ENCODE measurements at places on chromosomes 6 and 20.

DNA sequence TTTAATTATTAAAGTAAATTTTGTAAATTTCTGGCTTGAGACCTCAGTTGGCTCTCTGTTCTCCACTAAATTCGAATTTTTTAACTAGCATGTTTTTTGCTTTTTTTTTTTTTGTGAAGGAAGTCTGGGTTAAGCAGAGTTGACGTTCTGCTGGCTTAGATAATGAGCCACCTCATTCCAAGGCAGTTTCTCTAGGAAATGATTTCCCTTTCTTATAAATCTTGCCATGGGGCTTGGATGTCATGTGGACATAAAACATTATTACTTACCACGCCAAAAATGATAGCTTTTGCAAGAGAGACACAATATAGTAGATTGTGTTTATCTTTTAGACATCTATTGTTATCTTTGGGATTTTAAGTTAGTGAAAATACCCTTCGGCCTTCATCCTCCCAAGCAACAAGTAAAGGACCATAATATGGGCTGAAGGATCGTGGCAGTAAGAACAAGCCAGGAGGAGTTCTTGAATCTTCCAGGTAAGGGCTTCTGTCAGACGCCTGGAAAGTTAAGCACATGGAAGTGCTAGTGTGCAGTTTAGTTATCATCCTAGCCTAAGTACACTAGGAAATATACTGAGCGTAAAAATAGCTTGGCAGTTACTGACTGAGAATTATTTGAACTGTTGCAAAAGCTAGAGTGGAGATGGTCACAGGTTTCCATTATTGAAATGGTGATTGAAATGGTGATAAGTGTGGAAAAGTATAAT, 30.7 kb downstream of the ADGRG6 start:
- no peak for DNase-seq

DNA sequence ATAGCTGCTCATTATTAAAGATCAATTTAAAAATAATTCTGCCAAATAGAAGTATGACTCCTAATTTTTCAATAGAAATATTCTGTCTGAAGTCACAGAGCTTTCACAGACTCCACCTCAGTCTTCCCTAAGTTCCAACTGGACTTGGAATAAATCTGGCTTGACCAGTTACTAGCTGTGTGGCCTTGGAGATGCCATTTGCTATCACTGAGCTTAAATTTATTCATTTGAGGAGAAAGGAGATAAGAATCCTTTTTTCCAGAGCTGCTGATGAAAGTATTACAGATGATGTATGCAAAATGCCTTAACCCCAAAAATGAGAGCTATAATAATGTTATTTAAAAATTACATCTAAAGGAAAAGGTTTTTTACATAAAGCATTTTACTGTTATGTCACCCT, 125.0 kb downstream of the GJA1 start:
- no peak for DNase-seq

DNA sequence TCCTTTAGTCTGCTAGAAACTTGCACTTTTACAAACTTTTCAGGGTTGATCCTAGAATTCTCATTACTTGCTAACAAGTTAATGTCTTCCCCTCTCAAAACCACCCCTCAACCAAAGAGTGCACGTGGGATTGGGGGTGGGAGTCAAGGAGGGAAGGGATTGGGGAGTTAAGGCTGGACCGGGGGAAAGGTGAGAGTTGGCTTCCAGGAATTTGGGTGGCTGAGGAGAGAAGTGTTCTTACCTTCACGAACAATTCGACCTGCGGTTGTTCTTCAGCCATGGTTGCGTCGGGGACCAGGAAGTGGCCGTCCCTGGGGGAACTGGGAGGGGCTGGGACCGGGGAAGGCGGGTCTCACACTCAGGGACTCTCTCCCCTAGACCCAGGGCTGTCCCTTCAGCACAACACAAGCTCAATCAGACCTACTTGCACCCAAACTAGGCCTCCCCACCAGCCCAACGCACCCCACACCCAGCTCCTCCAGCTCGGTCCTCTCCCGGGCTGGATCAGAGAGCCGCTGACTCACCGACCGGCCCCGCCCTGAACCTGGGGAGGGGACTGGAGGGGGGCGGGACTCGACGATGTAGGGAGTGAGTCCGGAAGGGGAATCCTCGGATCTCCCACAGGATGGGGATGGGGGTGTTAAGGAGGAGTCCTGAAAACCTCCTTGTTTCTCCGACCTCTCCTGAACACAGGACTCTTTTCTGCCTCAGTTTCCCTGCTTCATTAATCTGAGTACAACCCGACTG, at the start of gene CLIC1:
Gene CLIC1, minus strand, starts transcription at position 510 of the 747 bp plus-strand sequence. Its CDS starts 230 bp downstream, at position 280.
- no peak for DNase-seq

DNA sequence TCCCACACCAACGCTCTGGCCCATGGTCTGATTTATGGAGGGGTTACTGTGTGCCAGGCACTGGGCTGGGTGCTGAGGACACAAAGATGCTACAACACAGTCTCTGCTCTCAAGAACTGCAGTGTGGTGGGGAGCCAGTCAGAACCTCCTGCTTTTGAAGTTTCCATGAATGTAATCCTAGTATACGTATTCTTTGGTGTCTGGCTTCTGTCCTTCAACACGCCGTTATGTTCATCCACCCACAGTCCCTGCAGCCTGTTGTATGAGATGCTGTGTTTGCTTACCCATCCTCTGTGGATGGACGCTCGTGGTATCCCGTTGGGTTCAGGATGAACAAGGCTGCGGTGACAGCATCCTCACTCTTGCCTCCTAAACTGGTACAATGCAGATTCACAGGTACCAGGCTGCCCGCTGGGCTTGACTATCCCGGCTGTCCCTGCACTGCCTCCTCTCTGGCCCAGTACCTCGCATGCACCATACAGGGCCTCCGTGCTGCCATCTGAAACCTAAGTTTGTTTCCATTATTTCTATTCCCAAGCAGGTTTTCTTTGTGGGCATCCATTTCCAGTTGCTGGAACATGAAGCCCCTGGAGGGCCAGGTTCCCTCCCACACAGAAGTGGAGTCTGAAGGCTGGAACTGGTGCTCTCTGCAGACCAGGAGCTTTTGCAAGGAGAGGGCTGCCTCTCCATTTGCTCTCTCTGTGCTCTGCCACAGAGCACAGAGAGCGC, 364.5 kb downstream of the ZFAND3 start:
- no peak for DNase-seq

- no peak for DNase-seq
These were observed 11.0 kb downstream of the UQCC2 start for GRCh38 chr6:33700391-33701050.

DNA sequence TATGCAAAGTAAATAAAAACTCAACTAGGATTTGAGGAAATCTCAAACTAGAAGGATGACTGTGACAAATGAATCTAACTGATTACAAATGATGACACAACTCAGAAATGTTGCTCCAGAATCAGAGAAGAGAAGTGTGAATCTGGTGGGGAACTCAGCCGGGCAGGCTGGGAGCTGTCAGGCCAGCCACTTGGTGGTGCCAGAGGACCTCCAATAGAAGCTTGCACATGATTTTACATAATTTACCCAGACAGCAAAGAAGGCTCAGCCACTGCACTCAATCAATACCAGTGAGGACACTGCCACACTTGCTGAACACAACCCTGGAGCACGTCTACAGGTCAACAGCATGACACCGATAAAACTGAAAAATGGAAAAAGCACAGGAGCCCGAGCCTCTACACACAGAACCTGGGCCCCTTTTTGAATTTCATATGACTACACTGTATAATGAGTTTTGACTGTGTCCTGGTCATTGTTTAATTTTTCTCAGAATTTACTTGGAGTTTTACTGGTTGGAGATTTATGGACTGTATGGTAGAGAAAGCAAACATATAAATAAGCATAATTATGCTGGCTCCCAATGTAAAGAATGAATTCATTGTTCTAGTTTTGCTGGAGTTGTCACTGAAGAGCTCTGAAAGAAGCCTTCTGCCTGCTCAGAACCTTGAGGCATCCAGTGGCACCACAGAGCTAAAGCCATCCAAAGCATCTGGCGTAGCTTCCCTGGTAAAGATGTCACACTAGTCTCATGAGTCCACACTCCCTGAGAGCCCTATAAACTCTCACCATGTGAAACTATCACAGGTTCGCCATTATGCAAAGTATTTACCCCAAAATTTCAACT, 296.5 kb downstream of the THBS2 start:
- DNase-seq, result no peak

GRCh38 chr6:30743099-30744053, 889 bp upstream of the FLOT1 start:
- DNase-seq, result no peak

GRCh38 chr6:166411721-166412151, 29.0 kb upstream of the MPC1 start:
- no peak for DNase-seq

DNA sequence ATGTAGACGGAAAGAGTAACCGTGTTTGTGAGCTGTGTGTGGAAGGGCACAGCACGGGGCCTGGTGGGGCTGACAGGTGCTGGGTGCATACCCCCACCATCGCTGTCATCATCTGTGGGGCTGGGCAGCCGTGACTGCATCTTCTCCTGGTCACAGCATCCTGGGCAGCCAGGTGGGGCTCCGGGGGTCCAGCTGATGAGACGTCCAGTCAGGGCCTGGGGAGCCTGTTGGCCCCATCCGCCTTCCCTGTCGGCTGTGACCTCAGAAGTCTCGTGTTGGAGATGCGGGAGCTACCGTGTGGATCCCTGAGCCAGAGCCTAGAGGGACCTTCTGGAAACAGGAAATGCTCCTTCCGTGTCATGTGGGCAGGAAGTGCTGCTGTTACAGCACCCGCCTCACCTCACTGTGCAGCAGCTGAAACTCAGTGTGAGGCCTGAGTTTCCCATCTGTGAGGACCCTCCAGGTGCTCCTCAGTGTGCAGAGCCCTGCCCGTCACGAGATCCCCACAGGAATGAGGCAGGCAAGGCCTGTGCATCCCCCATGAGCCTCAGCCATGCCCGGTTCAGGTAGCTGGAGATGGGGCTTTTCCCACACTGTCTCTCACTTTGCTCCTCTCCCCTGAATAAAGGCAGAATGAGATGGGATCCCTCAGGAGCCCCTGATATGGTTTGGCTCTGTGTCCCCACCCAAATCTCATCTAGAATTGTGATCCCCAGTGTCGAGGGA, 108.7 kb downstream of the ERMARD start:
- DNase-seq, result no peak

- peak; percentile 62 for DNase-seq
These were observed 68.8 kb downstream of the TSHZ2 start for GRCh38 chr20:53040693-53041589.

GRCh38 chr20:53918949-53919361, 151.4 kb downstream of the BCAS1 start:
- DNase-seq, result no peak

DNA sequence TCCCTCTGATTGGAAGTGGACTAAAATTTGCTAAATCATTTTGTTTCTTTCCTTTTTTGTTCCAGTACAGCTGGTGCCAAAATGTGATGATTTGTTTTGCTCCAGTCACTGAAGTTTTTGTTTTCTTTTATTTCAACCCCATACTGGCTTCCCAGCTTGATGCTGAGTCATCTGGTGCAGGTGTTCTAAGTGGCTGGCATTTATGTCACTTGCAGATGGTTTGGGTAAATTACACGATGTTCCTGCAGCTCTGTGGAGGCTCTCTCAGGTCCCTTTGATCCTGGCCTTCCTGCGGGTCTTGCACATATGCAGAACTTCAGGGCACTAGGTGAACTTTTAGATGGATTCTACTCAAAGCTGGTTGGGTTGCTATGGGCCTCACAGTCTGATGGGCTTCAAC, 577.7 kb downstream of the HAO1 start:
- DNase-seq, result no peak

DNA sequence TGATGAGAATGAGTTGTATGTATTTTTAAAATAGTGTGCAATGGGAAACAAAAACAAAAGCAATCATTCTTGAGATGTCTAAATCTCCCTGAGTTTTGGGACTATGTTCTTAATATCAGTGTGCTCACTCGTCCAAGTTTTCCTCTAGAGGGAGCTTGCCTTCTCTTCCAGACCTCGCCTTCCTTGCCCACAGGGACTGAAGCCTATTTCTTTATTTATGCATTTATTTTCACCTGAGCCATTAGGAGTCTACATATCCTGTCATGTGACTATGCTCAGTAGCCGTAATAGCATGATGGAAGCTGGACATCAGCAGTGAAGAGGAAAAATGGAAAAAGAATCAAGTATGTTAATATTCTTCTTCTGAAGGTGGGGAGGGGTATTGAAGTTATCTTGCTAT, 131.2 kb downstream of the SH3BGRL2 start:
- DNase-seq, result no peak

GRCh38 chr6:170279977-170280688, 10.7 kb downstream of the DLL1 start:
- peak; percentile 36 for DNase-seq

GRCh38 chr20:4476903-4477500, 244.7 kb upstream of the PRND start:
- no peak for DNase-seq

DNA sequence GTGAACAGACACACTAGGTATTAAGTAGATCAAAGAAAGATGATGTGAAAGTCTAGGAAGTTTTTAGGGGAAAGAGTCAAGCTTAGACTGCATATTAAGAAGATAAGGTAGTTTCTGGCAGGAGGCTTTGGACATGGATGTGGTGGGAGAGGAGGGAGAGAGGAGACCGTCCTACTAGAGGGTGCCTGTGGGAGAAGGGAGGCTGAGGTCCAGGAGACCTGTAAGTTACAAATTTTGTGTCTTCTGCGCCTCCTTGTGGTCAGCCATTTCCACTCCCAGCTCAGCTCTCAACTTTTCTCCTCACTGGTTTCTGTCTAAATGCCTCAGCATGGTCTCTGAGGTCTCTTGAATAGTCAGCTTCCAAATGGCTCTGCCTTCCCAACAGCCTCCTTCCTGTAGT, 193.5 kb downstream of the UNC5CL start:
- no peak for DNase-seq

DNA sequence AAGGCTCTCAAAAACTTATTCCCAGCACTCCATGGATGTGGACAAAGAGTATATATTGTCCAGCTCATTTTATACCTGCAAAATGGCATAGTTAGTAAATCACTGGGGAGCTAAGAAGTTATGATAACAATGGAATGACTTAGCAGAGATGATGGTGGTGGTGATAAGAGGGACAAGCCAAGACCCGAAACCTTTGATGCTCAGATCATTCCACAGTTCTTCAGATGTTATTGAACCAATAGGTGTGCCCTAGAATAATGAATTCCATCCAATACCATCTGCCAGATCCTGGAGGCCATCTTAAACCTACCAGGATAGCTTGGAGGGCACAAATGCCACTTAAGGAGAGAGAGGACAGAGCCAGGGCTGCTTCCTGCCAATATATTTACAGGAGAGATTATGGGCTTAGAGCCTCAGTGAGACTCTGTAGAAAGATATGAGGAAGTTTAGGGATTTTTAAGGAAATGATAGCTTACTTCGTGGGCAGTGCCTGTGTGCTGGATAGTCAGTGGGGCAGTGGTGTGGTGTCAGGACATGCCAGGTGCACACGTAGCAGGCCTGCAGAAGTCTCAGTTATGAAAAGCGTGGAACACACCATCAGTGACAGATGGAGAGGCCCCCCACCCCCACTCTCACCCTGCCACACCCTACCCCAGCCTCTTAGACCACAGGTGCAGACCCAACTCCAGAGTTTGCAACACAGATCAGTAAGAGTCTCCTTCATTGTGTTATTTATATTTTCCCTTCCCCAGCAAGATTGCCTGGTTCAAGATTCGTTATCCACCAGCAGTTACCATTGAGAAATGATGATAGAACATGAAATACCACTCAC, 209.7 kb upstream of the SUPT3H start:
- DNase-seq, result no peak

- no peak for DNase-seq
These were observed 104.8 kb upstream of the HDAC2 start for GRCh38 chr6:114075777-114076176.
